ENCODE measurements at places on chromosomes 1 and 21. TPM values are rescaled to one million over a fixed set of nuclear protein-coding genes. Genes with fewer than 3 reads are reported as not detected.

Gene RXFP4
- total RNA-seq = 3.3 TPM

Gene HCRTR1
- total RNA-seq = not detected

Gene GJA8
- not detected for total RNA-seq

Gene ZNF695
- total RNA-seq = 1.7 TPM

DNA sequence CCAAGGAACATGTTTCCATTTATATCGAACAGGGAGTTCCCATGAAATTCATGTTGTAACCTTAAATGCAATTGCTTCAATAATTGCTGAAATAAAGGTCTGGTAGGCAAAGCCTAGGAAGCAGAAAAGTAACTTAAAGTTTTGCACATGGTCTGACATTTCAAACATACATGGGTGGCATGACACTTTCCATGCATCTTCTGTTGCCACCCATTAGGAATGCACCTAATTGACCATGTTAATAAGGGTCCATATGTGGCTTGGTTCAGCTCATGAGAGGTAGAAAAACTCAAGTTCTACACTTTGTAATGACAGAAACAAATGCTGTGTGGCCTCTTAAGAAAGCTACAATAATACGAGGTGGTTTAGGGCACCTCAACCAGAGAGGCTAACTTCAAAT lies 72.0 kb upstream of the GORAB start:
- no peak for DNase-seq

GRCh38 chr1:197738927-197739326 lies 36.4 kb downstream of the DENND1B start:
- DNase-seq = no peak

DNA sequence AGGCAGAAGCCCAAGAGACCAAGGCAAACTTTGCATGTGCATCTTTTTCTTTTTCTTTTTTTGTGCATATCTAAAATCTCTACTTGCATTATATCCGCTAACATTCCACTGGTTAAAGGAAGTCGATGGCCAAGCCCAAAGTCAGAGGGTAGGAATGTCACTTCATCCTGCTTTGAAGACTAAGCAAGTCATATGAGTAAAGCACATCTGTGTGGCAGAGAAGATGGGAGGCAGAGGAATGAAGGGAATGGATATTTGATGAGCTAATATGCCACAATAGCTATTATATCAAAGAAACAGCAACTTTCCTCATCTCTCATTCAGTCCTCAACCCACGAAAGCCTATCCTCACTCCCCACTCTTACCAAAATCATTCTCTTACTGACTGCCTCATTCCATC lies 59.3 kb downstream of the RNF220 start:
- no peak for DNase-seq

GRCh38 chr1:12649971-12650421 lies 6.1 kb downstream of the AADACL4 start:
- DNase-seq = no peak

All from mucosa of descending colon (tissue), 3 donors.